ENCODE measurements at places on chromosomes 6 and 20. TPM values are rescaled to one million over a fixed set of nuclear protein-coding genes. Genes with fewer than 3 reads are reported as not detected.

PAK5 gene
- not detected for total RNA-seq

CBLN4 gene
- total RNA-seq = not detected

MICA gene
- 46.8 TPM for total RNA-seq

ME1 gene
- 13.3 TPM for total RNA-seq

DUSP15 gene
- total RNA-seq = not detected

RUNX2 gene
- total RNA-seq = 13.1 TPM

GATA5 gene
- total RNA-seq = not detected

ADGB gene
- total RNA-seq = not detected

RIPPLY2 gene
- total RNA-seq = not detected

ABHD16B gene
- total RNA-seq = not detected

PSMF1 gene
- total RNA-seq = 156 TPM

HLA-G gene
- 0.46 TPM for total RNA-seq

CFAP61 gene
- not detected for total RNA-seq

TUBB2A gene
- total RNA-seq = 158 TPM

SULF2 gene
- total RNA-seq = 20.4 TPM

FAM162B gene
- total RNA-seq = 0.23 TPM

ATP6V1G2 gene
- 0.14 TPM for total RNA-seq

PLA2G7 gene
- total RNA-seq = 0.23 TPM

PDYN gene
- not detected for total RNA-seq

PTCRA gene
- total RNA-seq = not detected

DNA sequence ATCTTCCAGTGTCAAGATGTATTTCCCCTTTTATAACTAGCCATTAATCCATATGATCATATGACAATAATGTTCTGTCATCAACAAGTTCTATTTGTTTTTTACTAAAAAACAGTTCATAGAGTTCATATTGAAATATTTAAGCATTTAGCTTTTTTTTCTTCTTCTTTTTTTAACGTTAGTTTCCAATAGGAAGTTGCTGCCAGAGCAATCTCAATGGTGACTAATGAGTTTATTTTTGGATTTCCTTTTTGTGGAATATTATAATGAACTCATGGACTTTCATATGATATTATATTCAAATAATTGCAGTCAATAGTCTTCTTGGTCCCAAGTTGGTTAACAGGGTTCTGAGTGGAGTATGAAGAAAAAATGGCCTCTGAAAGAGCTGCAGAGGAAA, 343.3 kb downstream of the BCKDHB start:
- no peak for DNase-seq

GRCh38 chr20:16771213-16771612, 23.1 kb downstream of the OTOR start:
- DNase-seq = no peak

DNA sequence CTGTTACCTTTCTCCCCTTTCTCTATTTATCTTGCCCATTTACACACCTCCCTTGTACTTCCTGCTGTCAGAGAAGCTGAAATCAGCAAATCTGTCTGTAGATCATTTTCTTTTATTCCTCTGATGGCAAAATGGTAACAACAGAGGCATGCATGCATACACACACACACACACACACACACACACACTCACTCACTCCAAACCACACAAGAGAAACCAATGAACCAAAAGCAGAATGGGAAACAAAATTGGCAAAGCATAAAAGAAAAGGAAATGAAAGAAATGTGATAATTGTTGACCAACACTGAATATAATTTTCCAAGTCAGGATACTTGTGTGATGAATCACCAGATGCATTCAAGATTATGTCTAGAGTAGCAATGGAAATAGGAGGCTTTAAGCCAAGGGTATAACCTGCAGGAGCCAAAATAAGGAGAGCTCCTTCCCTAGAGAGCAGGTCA, 172.4 kb downstream of the PLCB4 start:
- peak; percentile 95 for DNase-seq

- no peak for DNase-seq
Observed at GRCh38 chr6:125868678-125869395, 78.1 kb downstream of the NCOA7 start.

DNA sequence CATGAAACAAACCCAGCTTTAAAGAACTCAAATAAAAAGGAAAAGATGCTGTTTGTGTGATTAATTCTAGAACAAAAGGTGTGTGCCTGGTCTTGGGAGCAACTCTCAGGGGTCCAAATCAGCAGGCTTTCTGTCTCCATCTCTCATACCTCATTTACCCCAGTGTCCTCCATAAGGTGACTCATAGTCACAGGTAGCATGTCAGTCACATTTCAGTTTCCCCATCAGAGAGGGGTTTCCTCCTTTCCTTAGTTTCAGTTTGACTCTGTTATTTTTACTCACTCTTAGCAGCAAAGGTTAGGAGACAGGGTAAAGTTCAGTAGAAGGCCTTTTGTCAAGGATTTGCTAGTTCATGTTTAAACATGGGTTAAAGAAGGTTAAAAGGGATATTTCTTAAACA, 46.2 kb downstream of the OGFRL1 start:
- peak; percentile 67 for DNase-seq

DNA sequence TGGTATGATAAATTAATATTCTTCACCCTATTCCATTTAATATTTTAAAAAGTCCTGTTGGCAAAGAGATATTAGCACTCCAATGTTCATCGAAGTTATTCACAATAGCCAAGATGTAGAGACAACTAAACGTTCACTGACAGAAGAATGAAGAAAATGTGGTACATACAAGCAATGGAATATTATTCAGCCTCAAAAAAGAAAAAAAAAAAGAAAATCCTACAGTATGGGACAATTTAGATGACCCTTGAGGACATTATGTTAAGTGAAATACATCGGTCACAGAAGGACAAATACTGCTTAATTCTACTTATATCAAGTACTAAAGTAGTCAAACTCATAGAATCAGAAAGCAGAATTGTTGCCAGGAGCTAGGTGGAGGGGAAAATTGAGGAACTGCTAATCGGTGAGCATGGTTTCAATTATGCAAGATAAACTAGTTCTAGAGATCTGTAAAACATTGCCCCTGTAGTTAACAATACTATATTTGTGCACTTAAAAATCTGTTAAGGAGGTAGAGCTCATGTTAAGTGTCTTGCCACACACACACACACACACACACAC, 4.7 kb downstream of the GCLC start:
- no peak for DNase-seq

GRCh38 chr6:131592935-131593334, 19.9 kb downstream of the ARG1 start:
- no peak for DNase-seq

GRCh38 chr6:96542702-96543101, 20.2 kb upstream of the FHL5 start:
- DNase-seq = no peak

GRCh38 chr20:5463007-5463686, 146.4 kb upstream of the PROKR2 start:
- DNase-seq = no peak

- no peak for DNase-seq
Observed at GRCh38 chr20:36885356-36885755, 9.4 kb downstream of the TLDC2 start.

GRCh38 chr6:43250992-43251373, 7.7 kb downstream of the TTBK1 start:
- no peak for DNase-seq

DNA sequence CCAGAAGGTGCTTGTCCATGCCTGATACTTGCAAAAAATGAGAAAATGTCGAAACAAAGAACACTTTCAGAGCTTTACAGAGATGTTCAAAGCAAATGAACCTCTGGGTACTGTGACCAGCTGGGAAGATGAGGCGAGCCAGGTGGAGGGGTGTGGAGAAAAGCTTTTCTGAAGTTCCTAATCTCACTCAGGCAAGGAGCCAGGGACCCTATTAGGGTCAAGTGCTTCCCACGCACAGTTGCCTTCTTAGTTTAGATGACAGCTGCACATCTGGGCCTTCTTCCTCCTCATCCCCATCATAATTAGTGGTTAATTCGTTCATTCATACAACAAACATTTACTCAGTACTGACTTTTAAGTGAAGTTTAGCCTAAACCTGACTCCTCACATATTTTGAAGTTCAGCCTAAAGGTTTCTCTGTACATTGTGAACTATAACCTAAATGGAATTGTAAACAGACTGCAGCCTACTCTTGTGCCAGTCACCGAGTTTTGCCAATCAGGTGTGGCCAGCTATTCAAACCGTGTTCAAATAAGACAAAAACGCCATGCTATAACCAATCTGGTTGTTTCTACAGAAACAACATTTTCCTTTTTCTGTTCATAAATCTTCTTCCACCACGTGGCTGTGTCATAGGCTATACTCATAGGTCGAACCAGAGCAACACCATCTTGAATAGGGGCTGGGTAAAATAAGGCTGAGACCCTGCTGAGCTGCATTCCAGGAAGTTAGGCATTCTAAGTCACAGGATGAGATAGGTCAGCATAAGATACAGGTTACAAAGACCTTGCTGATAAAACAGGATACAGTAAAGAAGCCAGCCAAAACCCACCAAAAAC, 19.3 kb upstream of the AHCY start:
- DNase-seq = no peak

DNA sequence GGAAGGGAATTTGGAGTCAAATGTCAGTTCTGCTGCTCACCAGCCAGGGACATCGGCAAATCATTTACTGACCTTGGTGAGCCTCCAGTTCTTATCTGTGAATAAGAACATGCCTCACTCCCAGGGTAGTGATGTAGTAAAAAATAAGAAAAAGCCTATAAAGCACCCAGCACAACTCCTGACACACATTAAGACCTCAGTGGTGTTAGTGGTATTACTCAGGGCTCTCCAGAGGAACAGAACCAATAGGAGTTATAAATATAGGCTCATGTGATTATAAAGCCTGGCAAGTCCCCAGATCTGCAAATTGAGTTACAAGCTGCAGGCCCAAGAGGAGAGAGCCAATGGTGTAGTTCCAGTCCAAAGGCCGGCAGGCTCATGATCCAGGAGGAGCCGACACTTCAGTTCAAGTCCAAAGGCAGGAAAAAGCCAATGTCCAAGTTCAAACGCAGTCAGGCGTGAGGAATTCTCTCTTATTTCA, 71.3 kb upstream of the EYA2 start:
- DNase-seq = peak; percentile 39

- DNase-seq = no peak
Observed at GRCh38 chr20:40680161-40680959, 8.7 kb downstream of the MAFB start.

DNA sequence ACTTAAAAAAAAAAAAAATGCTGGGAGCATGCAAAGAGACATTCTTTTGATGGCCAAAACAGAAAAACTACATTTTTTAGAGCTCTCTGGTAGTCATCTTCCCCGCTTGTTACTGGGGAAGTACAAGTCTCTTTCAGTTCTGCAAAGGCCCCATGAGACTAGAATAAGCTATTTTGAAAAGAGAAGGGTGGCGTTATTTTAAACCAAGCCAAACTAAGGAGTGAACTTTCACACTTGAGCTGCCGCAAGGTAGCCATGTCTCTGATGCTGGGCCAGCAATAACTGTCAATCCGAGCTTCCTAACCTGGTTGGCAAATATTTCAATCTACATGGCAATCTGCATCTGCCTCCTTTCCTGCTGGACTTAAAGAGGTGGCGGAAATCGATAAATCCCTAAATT, 96.7 kb downstream of the L3MBTL3 start:
- no peak for DNase-seq

- no peak for DNase-seq
Observed at GRCh38 chr20:50061151-50062005, 51.6 kb downstream of the UBE2V1 start.

DNA sequence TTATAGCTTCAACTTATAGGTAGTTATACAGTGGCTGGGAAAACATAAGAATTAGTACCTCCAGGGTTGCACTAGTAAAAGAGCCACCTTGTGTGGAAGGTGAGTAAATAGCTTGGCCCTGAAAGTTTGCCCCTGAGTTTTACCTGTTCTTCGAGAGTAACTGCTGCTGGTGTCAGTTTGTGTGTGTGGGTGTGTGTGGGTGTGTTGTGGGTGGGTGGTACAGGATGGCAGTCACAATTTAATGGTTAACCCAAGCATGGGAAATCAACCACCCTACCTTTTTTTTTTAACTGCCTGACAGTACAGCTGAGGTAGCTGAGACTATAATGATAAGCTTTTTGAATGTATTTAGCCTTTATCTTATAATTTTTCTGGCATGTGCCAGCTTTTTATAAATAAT, 137.3 kb downstream of the STXBP5 start:
- DNase-seq = no peak

GRCh38 chr20:47108994-47109393, 214.4 kb downstream of the EYA2 start:
- DNase-seq = no peak

GRCh38 chr6:111754423-111754822, 118.8 kb downstream of the FYN start:
- DNase-seq = no peak

GRCh38 chr20:22403632-22404361, 180.6 kb downstream of the FOXA2 start:
- no peak for DNase-seq

GRCh38 chr20:5220321-5221060, 93.7 kb downstream of the CDS2 start:
- DNase-seq = no peak

- DNase-seq = no peak
Observed at GRCh38 chr6:42026540-42026939, 23.8 kb upstream of the TAF8 start.

DNA sequence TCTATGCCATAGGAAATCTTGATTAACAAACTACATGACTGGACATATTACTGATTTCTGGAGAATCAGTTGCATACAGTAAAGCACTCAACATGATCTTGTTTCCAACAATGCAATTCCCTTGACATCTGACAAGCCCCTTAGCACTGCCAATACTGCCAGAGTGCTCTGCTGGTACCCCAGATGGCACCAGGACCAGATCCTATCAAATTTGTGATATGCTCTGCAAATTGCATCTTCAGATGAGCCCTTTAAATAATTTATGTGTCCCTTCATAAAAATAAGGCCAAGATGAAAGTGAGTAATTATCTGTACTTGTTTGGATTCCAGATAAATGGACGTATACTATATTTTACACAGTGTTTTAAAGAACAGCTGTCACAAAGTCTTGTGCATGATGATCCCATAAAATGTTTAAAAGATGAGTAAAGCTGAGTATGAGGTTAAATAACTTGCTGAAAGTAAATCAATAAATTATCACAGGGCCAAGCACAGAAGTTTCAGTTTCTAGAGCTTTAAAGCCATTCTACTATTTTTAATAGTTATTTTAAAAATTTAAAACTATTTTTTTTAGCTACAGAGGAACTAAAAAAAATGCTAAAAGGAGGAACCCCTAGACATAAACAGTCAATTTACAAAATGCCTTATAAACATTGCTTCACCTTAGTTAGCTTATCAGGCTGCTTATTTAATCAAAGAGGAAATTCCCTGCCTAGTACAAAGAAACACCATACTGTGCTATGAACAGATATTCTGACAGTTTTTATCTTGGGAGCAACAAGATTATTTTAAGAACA, 42.1 kb downstream of the NUDT3 start:
- no peak for DNase-seq

- DNase-seq = no peak
Observed at GRCh38 chr20:61855286-61855685, 210.4 kb downstream of the TAF4 start.

DNA sequence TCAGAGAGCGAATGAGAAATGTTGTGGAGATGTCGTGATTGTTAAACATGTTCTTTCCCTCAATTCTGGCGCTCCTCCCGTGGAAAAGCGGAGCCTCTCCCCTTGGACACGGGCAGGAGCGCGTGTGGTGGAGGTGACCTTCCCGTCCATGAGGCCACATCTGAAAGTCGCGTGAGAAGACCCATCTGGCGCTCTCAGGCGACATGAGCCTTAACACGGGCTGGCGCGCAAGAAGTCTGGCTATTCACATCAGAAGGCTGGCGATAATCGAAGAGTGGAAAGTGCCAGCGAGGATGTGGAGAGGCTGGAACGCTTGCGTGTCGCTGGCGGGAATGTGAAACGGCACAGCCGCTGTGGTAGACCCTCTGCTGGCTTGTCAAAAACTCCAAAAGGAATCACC, 341.3 kb downstream of the ZFAND3 start:
- no peak for DNase-seq

GRCh38 chr20:56418385-56418861, 6.4 kb downstream of the CASS4 start:
- DNase-seq = no peak

Data from epithelial cell of proximal tubule (primary cell).